Endothelial cell of umbilical vein (primary cell): ENCODE measurements at places on chromosomes 1 and 21. TPM values are rescaled to one million over a fixed set of nuclear protein-coding genes. Genes with fewer than 3 reads are reported as not detected.
A peak's percentile ranks its signal among the peaks of the same experiment; 100 is the strongest.

The DNALI1 gene
- 6.2 and 8.1 TPM in 2 replicates for total RNA-seq

The DSTYK gene
- 8.1 and 8.7 TPM in 2 replicates for total RNA-seq

The OR10J4 gene
- total RNA-seq, result not detected in 2 replicates

The SLFNL1 gene
- total RNA-seq, result 0.29 and 0.39 TPM in 2 replicates

GRCh38 chr1:39632682-39633417, 6.6 kb downstream of the HEYL start:
- DNase-seq, result peak; percentile 38

- DNase-seq, result no peak
These were observed 18.8 kb downstream of the TNFRSF25 start for GRCh38 chr1:6447016-6447817.

GRCh38 chr1:200558866-200559459, 61.6 kb downstream of the KIF14 start:
- peak; percentile 84 for DNase-seq

DNA sequence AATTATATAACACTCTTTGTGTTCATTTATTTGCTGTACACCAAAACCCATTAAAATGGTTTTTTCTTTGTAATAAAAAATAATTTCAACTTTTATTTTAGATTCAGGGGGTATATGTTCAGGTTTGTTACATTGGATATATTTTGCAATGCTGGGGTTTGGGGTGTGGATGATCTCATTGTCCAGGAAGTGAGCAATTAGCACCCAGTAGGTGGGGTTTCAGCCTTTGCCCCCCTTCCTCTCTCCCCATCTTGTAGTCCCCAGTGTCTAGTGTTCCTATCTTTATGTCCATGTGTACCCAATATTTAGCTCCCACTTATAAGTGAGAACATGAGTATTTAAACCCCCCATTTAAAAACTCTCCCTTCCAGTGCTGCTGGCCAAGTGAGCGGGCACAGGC, 184.6 kb downstream of the RHOU start:
- DNase-seq, result no peak

DNA sequence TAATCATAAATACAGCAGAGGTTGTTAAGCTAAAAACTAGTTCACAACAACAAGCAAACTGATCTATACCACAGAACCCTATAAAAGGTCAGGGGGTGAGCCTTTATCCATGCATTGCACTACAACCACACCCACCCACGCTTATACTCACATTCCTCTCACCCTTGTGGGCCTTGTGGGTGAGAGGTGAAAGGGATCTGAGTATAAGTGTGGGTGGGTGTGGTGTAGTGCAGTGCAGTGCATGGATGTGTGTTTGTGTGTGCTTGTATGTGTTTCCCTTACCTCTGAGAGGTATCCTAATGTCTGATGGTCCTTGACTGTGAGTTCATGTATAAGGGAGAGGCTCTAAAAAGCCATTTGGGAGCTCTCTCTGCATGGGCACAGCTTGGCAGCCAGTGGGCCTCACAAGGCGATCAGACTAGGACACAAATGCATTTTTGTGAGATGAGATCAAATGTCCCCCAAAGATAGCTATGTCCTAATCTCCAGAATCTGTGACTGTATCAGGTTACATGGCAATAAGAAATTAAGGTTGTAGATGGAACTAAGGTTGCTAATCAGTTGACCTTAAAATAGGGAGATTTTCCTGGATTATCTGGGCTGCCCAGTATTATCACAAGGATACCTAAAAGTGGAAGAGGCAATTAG, 95.5 kb upstream of the DPT start:
- DNase-seq, result no peak

GRCh38 chr1:238517711-238518110, 627.0 kb upstream of the ZP4 start:
- no peak for DNase-seq

DNA sequence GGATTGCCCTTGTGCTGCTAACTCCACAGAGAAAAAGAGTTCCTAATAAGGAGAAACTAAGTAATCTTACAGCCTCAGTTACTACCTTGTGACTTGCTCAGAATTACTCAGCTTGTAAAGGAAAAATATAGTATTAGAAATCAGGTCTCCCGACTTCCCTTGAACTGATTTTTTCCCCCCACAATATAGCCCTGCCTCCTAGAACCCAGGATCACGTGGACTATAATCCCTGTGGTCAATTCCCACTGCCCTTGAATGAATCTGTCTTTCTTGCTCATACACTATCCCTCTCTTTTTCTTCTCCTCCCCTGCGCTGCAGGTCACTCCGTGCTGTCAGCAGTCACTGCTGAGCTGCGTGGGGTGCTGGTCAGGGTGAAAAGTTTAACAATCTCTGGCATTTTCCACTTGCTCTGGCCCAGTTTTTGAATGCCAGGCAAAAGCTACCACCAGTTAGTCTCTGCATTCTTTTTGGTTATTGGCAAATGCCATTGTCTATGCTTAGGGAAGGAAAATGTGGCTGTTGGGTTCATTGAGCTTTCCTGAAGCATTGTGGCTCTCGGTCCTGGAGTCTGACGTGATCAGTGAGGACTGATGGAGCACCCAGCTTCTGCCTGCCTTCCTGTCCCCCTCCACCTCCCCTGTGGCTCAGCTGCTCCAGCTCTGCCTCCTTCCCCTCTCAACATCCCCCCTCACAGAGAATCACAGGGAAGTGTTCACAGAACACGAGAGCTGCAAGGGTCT, 1.9 kb upstream of the MYOC start:
- DNase-seq, result no peak

DNA sequence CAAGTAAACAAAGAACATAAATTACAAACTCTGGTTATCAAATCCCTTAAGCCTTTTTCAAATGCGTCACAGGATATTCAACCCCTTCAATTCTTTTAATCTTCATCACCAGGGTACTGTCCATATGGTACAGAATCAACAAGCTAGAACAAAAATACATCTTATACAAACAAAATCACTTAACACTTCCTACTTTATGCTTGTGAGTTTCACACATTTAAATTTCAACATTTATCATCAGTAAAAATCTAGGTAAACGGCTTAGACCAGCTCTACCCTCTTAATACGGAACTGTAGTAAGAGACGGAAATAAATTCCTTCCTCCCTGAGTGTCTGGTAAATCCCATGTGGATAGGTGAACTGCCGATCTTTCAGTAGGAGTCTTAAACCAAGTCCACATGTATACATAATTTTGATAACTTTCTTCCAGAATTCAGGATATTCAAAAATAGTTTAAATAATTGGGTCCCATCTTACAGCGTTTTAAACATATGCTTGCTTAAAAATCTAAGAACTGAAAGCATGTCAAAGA, 1.0 kb downstream of the CCDC181 start:
- DNase-seq, result no peak

DNA sequence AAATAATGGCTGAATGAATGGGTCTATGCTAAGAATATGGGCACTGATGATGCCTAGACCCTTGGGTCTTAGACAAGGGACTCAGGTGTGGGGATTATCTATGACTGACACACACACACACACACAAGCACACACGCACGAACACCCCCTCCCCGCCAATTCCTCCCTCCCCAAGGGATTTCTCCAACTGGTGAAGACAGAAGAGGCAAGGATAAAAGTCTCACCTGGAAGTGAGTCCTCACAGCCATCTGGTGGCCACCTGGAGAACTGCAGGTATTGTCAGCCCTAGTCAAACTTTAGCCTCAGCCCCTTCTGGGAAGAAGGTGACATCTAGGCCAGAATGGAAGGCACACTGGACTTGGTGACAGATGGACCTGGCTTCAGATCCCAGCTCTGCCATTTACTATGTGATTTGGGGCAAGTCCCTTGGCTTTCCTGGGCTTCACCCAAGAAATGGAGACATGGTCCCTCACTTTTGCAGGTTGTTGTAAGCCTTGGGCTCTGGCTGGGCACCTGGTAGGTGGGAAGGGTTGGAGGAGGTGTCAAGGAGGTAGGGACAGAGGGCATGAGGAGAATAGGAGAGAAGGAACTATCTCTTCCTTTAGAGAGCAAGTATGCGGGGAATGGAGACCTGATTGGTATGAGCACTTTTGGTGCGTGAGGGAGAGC, 4.0 kb upstream of the GPR3 start:
- DNase-seq, result peak; percentile 46

DNA sequence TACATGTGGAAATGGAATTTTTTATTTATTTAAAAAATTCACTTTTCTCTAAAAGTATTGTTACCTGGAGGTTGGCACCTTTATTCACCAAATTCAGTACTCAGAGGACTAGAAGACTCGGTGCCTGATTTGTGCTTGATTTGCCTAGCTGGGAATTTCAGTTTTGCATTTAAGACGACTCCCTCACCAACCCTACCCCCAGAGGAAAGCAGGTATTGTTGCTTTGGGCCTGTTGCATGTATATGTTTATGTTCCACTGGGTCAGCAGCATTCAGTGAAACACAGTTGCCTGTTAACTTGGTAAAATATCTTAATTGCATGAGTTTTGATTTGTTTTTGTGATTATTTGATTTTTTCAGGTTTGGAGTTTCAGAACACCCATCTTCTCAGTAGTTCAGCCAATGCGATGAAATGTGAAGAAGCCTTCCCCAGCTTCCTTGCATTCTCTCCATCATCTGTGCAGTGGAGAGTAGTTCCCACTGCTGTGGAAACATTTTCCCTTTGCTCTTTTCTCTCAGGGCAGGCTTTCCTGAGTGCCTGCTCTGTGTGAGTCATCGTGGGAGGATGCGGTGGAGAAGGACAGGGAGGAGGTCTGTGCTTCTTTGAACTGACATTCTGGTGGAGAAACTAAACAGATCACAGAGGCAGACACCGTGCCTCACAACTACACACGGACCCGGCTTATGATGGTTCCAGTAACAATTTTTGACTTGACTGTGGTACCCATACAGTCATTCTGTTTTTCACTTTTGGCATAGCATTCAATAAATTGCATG, 6.4 kb downstream of the ADARB1 start:
- no peak for DNase-seq

GRCh38 chr1:191101960-191102359, 624.3 kb upstream of the BRINP3 start:
- DNase-seq, result no peak

GRCh38 chr1:231040019-231040799, at the start of gene FAM89A:
Gene FAM89A (minus strand): TSS chr1:231040254. CDS start chr1:231040211, 43 bp downstream.
- DNase-seq, result no peak

DNA sequence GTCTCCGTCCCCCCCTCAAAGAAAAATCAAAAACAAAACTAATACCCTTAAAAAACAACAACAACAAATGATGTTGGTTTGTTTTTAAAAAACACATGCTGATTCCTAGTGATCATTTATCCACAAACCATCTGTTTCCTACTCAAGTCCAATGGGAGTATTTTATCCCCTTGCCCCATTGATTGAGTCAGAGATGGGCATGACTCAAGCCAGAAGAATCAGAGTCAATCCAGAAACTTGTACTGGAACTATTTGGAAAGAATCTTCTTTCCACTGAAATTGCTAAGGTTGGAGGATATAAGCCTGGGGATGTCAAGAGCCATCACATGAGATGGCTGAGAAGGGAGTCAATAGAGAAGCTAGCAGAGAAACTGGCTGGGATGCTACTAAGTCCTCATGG, 176.4 kb downstream of the MIS18A start:
- no peak for DNase-seq

- no peak for DNase-seq
These were observed 20.1 kb upstream of the NKAIN1 start for GRCh38 chr1:31259746-31260145.

- no peak for DNase-seq
These were observed 2.4 kb downstream of the FCN3 start for GRCh38 chr1:27372022-27372807.

DNA sequence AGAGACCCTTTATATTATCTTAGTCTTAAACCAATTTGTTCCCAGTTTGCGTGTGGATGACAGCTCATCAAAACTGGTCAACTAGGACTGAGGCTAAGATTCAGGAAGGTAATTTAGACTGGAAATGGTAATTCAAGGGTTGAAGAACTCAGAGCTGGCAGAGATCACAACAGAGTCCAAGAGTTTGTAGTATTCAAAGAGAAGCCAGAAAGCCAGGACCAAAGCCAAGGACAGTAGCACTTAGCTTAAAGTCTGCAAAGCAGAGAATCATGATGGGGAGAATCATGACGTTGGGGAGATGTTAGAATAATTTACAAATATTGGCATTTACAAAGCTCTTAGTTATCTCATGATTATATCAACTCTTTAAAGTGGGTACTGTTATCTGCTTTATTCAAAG, 32.6 kb downstream of the RNF11 start:
- no peak for DNase-seq

- DNase-seq, result peak; percentile 14
These were observed 19.3 kb upstream of the ZNF326 start for GRCh38 chr1:89975540-89976125.

GRCh38 chr1:79325705-79326104, 319.2 kb upstream of the ADGRL4 start:
- DNase-seq, result no peak

DNA sequence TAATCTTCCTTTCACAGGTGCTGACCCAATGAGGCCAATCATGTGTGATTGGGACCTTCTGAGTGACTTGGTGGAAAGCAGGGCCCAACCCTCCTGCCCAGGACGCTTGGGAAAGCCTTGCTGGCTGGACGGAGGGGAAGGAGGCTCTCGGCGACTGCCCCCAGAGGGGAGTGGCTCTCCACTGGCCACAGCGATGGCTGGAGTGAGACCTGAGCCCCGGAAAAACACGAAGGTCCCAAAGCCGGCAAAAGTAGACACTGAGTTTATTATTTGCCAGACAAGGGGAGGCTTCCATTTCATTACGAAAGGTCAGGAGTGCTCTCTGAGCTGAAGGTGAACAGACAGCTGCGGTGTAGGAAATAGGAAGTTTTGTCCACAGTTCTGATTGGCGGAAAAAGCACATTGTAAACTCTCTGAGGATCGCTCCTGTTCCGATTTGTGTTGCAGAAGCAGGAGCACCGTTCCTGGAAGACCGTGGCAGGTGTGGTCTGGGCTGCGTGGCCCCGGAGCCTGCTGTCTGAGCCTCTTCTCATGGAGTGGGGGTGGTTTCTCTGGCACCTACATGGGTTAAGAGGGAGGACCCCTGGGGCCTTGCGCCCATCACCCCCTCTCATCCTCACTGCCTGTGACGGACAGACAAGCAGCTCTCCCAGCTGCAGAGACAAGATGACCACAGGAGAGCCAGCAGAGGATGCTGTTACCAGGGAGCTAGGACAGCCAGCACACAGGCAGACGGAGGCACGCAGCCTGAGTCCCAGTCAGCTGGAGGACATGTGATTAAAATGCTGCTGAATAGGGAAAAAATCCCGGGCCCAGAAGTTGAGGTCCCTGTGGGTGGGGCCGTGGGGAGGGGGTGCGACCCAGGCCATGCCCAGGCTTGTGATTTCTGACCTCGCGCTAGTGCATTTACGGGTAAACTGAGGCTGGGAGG, 41.5 kb downstream of the KRTAP10-1 start:
- DNase-seq, result no peak

- DNase-seq, result no peak
These were observed 11.4 kb downstream of the KRTAP10-1 start for GRCh38 chr21:44528634-44528995.

DNA sequence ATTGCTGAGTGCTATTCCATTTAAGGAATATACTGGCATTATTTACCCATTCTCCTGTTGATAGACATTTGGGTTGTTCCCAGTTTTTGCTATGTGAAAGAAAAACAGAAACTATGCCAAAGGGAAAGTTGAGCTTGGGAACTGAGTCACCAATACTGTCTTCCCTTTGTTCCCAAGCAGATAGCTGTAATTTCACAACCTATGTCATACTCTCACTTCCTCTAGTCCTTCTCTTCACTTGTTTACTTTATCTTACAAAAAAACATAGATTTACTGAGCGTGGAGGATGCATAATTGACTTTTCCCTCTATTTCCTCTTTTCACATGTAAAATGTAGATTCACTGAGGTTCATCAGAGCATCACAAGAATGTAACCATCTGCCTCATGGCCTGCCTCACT, 32.4 kb upstream of the PGBD5 start:
- no peak for DNase-seq
